ENCODE measurements at places on chromosomes 3 and 15.

DNA sequence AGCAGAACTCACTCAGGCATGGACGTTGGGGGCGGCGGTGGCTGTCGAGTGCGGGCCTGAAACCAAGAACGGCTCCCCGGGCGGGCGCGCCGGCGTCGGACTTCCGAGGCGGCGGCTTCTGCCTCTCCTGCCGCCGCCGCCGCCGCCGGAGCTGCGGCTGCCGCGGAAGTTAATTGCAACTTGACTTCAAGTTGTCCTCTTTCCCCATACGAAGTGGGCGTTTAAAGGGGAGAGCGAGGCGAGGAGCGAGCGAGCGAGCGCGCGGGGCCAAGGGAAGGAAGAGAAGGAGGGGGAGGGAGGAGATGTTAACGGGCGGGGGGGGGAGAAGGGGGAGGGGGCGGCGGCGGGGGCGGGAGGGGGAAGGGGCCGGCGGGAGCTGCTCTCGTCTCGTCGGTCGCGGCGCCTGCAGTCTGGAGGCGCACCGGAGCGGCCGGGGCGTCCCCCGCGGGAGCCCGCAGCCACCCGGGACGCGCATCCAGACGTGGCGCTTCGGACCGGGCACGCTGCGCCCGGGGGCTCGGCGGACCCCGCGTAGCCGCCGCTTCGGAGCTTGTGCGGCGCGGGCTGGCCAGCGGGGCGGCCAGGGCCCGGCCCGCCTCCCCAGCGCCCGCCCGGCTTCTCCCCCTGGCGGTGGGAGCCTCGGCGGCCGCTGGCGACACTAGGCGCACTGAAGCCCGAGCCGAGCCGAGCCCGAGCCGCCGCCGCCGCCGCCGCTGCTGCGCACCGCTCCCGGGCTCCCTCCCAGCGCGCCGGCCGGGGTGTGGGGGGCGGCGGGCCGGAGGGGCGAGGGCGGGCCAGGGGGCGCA is 19.7 kb upstream of the SATB1 start:
- no peak for DNase-seq

- DNase-seq, result no peak
Observed at GRCh38 chr3:195535293-195535692, 7.8 kb downstream of the PPP1R2 start.

DNA sequence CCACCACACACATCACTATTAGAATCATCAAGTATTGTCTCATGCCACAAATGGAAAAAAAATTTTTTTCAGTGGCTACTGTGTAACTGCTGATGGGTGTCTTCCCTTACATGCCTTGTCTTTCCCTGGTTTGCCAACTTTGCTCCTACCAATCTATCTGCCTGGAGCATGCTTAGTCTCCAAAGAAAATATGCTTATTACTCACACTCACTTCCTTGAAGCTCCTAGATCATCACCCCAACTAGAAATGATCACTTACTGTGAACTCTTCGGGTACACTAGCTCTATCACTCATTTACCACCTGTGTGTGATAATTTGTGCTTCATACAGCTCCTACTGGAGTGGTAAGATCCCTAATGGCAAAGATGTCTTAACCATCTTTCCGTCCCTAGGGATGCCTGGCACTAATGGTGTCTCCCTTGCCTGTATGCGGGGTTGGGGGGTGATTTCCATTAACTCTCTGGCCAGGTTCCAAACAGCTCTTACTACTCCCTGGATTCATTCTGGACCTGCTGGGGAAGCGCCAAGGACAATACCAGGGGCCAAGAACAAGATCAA is 799 bp downstream of the VPS33B start:
- DNase-seq, result no peak

- DNase-seq, result no peak
Observed at GRCh38 chr3:48855681-48856447, 8.2 kb upstream of the PRKAR2A start.

DNA sequence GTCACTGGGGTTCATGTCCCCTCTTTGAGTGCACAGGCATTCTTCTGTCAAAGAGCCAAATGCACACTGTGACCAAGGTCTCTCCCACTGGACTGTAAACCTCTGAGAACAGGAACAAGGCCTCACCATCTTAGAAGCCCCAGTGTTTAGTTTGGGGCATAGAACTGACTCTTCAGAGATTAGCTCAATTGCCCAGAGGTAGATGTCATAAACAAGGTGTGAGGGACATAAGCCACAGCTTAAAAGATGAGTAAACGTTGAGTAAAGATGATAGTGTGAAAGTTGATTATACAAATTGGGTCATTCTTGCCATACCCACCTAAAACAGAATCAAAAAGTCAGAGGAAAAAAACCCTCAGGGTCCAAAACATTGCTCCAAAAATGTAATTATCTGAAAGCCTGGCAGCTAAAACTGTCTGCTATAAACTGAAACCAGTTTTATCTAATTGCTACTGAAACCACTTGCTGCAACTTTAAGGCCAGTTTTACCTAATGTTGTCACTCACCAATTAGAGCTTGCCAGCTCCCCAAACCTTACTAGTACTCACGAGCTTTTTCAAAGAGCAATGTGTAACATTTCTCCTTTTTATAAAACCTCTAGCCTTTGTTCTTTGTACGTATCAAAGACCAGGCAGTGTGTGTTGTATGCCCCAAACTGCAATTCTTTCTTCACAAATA is 415.2 kb downstream of the RAP2B start:
- DNase-seq, result no peak

- no peak for DNase-seq
Observed at GRCh38 chr3:72754582-72754981, 93.7 kb downstream of the SHQ1 start.

- no peak for DNase-seq
Observed at GRCh38 chr3:190281308-190282051, 40.8 kb downstream of the CLDN1 start.

- DNase-seq, result no peak
Observed at GRCh38 chr15:86336051-86336788, 256.5 kb downstream of the AGBL1 start.

DNA sequence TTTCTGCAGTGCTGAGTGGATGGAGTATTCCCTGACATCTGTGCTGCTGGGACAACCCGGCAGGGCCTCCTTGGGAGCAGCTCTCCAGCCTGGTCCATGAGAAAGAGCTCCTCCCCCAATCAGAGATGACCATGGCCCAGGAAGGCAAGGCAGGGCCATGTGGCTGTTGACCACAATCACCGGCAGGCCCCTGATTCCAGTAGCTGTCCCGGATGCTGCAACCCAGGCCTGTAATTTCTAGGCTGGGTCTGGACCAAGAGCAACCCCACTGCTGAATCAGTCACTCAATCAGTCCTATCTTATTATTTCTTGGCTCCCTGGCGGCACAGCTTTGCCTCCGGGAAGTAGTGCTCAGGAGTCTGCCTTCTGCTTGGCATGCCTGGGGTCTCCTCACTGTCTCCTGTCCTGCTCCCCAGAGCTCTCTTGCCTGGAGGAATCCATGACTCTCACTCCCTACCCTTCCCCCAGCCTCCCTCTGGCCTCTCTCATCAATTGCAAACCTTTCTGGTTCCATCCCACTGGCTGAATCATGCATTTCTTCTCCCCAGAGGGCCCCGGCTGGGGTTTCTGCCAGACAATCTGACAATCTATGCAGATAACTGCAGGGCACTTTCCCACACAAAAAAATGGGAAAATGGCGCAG is 32.6 kb upstream of the ITGA11 start:
- DNase-seq, result no peak

- DNase-seq, result no peak
Observed at GRCh38 chr15:85651548-85651947, 143.2 kb downstream of the KLHL25 start.

- DNase-seq, result no peak
Observed at GRCh38 chr3:31953091-31953490, 28.0 kb downstream of the OSBPL10 start.

DNA sequence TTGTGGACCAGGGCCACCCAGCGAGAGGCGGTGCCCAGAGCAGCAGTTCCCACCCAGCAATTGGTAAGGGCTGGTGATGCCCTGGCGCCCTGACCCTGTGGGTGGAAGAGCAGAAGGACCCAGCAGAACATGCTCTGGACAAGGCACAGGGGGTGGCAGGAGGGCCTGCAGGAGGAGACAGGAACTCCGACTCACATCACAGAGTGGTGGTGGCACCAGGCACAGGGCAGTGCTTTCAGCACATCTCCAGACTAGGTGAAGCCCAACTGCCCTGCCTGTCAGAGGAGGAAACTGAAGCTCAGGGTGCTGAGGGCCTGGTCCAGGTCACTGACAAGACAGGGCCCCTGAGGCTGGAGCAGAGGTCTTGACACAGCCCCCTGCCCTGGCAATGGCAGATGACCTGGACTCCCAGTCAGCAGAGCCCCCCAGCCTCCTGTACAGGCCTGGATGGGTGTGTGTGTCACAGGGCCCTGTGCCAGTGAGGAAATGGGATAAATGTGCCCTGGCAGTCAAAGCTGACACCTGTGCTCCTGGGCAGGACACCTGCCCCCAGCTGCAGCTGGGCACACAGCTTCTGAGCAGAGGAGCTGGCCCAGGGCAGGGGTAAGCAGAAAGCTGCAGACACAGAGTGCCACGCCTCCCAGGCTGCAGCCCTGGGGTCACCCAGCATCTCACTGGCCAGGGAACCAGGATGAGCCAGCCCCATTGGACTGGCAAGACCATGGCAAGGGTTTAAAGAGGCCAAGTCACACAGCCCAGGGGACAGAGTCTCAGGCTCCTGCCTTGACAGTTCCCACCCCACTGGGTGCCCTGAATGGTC is 11.4 kb downstream of the KLF15 start:
- no peak for DNase-seq

DNA sequence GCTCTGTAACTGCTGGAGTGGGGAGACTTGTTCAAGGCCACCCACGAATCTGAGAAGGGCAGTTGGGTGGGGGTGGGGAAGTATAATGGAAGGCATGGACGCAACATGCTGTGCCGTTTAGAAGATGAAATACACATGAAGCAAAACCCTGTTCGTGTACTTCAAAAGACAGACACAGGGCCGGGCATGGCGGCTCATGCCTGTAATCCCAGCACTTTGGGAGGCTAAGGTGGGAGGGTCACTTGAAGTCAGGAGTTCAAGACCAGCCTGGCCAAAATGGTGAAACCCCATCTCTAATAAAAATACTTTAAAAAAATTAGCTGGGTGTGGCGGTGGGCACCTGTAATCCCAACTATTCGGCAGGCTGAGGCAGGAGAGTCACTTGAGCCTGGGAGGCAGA is 36.9 kb upstream of the SFMBT1 start:
- DNase-seq, result no peak

DNA sequence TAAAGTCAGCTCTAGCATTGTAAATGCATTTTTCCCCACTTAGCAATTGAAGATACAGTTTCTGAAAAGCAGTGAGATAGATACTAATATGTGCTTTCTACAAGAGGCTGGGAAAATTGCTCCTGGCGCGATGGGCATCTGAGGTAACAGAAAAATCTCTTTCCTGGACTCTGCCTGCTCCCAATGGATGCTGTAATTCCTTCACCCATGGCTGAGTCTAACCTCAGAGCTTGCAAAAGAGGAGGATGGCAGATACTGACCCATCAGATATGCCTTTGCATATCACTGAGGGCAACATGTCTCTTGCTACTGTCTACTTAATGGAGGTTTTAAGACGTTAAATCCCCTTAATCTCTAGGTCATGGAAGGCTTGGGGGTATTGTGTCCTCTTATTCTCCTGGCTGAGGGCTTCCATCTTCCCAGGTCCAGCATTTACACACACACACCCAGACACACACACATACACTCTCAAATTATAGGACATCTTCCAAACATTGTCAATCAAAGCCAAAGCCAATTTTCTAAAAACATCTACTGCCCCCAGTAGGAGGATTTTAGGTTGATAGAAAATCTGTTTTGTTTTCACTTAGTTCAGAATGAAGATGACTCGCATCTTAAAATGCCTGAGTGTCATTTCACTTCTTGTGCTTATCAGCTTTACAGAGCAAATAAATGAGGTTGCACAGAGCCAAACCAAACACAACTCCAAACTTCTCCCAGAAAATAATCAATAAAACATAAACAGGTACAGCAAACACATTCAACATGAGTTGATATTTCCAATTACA is 2.4 kb downstream of the TRPM1 start:
- no peak for DNase-seq

- DNase-seq, result no peak
Observed at GRCh38 chr3:105444725-105445124, 78.0 kb downstream of the ALCAM start.

DNA sequence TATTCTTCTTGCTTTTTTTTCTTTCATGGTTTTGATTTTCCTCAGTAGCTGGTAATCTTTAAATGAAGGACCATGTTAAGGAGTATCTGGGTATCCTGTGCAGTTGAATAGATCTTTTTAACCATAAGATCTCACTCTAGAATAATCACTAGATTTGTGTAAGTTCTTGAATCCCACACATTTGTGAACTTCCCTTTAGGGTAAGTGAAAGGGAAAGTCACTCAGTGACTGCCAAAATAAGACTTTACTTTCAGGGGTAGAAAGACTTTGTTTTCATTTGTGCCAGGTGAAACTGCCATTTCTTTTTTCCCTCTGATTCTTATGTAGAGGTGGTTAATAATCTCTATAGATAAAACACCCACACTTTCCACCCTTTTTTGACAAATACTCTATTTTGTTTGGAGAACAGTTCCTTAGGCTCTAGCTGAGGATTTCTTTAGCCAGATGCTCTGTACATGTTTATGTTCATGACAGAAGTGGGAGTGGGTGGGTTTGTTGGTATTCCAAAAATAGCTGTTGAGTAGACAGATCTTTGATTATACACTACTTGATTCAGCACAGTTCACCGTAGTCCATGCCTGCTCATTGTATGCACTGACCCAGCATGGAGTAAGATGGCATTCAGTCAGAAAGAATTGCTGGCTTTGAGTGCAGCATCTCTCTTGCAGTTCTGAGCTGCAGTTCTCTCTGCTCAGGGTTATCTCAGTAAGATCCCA is 28.5 kb downstream of the LRRC49 start:
- DNase-seq, result no peak

GRCh38 chr3:66989860-66990696 is 8.0 kb upstream of the KBTBD8 start:
- no peak for DNase-seq

DNA sequence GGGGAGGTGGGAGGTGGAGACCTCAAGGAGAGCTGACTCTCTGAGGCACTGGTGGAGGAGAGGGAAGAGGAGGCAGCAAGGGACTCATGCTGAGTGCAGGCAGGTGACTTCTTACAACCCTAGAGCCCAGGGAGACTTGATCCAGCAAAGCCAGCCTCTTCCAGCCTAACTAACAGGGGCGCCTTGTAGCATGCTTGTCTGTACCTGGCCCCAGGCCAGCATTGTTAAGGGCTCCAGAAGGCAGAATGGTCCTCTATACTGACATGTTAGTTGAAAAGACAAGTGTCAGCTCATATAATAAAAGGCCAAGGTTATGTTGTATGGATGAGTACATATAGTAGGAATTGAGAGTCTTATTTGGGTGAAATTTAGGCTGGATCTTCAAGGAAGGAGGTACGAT is 65.4 kb downstream of the CHDH start:
- no peak for DNase-seq

GRCh38 chr3:66386925-66387650 is 113.7 kb downstream of the LRIG1 start:
- DNase-seq, result no peak

Measured in CMK (cell line).